ENCODE measurements at places on chromosomes 5 and 9.

DNA sequence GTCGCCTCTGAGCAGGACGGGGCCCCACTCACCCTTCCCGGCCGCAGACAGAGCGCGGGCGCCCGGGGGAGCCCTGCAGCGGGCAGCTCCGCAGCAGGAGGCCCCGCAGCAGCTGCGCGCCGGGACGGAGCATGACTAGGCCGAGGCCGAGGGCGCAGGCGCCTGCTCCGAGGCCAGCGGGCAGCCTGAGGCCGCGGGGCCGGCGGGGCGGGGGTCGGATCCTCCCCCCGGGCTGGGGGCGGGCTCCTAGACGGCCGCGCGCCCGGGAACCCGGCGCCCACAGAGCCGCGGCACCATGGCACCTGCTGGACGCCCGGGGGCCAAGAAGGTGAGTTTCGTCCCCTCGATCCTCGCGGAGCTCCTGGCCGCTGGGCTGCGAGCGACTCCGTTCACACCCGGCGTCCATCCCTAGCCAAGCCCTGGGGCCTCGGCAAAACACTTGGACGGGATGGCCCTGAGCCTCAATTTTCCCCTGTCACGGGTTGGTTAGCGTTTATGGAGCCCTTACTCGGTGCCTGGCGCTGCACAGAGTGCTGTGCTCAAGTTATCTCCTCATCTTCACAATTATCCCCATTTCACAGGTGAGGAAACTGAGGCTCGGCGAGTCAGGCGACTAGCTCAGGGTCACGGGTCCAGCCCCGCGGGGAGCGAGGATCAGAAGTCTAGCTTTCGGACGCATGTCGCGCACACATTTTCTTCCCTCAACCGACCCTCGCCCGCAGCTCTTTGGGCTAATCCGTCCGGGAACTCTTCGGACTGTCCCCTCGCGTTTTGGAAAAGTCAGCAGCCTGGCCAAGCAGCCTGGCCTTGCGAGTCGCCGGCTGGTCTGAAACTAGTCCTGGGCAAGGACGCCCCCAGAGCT, at the start of the genes BHMT2 and DMGDH:
Gene BHMT2 (plus strand): TSS at position 280 of the 862 bp plus-strand sequence. CDS start 16 bp downstream, at position 296.
Gene DMGDH (minus strand): TSS at position 187 of the 862 bp plus-strand sequence. CDS start 54 bp downstream, at position 133.
- DNase-seq: no peak

DNA sequence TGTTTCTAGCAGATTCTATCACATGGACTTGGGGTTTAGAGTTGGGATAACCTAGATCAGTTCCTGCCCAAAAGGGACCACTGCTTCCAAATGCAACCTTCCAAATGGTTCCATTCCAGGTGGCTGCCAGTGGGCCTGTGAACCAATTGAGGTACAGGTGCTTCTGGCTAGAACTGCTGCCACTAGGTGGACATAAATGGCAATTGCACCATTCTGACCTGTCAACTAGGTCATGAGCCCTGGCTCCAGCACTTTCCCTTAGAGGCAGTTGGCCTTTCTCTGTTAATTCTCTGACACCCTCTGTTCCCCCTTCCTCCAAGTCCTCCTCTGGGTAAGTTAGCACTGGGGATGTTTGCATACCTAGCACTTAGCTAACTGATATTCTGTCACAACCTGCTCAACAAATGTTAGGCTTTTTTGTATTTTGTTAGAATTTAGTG, 16.6 kb upstream of the HEMGN start:
- DNase-seq: peak; percentile 88

DNA sequence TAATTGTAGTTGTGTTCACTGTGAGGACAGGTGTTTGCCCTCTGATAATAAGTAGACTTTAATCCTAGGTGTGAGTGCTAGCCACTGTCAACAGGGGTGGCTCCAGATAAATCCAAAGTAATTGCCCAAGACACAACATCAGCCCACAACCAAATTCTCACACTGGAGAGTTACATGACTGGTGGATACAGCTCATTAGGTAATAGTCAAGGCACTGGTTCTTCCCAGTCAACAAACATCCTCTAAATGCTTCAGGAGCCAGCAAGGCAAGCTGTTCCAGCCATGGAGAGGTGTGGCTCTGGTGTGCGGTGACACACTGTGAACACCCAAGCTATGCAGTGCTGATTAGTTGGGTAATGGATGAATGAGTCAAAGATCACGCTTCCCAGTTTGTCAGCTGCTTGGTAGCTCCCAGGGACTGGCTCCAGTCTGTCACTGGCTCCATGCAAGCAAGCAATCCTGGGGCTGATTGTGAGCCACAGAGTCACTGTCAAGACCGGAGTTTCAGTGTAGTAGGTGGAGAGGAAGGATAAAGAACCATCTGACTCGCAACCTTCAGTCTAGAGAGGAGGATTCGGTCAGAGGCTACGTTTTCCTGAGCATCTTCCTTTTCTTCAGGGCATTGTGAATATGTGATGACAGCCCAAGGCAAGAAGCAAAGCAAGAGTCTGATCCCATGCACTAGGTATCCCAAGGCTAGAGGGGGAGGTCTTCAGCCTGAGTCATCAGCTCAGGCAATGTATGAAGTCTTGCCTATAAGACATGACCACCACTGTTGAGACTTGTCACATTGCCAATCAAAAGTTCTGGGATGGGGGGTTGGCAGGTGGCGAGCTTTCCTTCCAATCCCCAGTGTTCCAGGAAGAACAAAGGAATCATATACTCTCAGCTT, 63.1 kb downstream of the UGCG start:
- DNase-seq: no peak

DNA sequence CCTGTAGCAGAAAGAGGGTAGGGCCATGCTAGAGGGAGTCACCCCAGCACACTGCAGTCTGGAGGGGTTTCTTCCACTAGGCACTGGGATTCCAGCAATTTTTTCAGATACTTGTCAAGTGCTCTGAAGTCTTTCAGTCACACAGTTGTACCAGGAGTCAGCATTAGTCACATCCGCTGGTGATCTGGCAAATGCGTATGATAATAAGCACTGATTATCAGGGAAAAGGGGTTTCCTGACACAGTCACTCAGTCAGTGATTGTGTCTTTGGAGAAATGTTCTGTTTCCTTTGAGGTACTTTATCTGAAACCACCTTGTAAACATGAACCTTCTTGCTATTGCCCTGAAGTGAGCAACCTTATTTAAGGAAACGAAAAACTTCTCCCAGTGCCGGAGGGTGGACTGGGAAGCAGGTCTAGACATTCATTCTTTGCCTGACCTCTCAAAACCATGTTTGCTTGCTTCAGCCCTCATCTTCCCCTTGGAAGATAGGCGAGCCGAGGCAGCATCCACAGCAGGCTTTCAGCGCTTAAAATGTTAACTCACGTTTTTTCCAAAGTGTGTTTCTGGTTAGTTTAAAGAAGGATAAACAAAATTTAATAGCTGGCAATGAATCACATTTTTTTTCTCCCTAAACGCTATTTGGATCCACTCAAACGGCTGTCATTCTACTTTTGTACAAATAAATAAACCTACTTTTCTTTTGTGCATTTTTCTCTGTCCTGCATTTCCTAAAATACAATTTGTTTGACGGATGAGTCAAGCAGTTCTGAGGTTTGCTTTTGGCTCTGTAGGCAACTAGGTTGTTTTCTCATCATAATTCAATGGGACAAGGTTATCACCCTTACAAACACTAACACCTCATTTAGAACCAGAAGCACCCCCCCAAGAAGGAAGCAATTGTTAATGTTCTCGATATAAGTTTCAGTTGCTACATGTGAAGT, 77.7 kb downstream of the FOXD1 start:
- DNase-seq: no peak

GRCh38 chr5:178328826-178329730, 96.5 kb upstream of the PHYKPL start:
- DNase-seq: no peak

GRCh38 chr5:94498199-94498598, 120.2 kb downstream of the KIAA0825 start:
- DNase-seq: no peak

- no peak for DNase-seq
These were observed 1072.1 kb upstream of the WWC1 start for GRCh38 chr5:167219298-167219697.

DNA sequence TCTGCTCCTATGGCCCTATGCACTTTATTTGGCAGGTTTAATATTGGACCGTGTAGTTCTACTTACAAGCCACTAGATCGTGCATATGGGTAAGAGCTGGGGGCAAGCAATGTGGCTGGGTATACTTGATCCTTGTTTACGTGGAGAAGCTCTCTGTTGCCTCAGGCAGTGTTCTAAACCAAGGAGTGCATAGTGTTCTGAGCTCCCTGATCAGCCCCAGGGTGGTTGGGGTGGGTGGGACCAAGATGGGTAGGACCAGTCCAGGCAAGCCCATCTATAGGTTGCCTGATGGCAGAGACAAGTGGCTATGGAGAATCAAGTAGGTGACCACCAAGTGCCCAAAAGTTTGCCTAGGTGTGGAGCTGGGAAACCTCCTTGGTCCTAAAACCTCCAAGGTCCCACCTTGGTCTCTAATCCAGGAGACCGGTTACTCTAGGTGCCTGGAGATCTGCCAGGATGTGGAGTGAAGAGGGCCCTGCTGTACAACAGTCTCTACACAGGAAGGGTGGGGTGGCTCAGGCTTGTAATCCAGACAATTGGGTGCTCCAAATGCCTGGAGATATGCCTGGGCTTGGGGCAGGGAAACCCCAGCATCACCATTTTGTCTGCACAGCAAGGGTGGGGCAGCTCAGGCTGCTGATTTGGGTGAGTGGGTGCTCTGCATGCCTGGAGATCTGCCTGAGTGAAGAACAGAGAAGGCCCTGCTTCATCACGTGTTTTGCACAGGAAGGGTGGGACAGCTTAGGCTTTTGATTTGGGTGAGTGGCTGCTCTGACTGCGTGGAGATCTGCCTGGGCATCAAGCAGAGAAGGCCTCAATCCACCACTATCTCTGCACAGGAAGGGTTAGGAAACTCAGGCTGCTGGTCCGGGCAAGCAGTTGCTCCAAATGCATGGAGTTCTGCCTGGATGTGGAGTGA, 659.8 kb downstream of the TLE4 start:
- DNase-seq: no peak

DNA sequence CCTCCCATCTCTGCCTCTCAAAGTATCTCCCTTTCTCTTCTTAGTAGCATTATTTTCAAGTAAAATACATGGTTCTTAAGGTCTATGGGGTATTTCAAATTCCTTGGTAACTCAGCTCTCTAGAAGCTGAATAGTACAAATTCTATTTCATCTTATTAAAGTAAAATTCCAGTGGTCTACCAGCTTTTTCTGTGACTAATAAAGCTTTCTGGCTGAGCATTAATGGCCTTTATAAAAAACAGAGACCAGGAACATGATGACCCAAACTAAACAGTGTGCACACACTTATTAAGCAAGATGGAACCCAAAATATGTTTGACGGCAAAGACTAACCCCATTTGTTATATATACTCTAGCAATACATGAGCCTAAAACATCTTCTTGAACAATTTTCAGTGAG, 142.6 kb downstream of the OR2K2 start:
- no peak for DNase-seq

DNA sequence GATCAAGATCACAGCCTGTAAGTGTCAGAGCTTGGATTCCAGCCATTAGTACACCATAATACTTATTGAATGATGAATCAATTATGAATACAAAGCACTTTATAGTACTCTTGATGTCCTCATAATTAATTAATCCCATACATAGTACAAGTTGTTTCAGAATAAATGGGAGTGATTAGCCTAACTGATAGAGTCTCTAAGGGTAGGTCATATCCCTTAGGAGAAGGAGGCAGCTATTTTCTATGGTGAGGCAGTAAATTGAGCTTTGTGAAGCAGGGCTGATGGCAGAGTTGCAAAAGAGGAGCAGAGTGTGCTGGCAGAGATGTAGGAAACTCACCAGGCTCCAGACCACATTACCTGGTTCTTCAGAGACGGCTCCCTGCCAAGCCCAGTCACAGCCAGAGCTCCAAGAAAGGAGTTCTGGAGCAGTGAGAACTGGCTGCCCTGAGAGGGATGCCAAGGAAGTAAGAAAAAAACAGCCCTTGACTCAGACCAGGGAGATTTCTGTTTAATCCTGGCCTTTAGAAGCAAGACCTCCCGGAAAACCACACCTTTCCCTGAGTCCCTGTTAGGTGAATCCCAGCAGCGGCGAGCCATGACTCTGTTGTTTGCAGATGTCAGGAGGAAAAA, 112.9 kb downstream of the SH3TC2 start:
- no peak for DNase-seq

- DNase-seq: no peak
These were observed 46.4 kb upstream of the EDIL3 start for GRCh38 chr5:84430863-84431663.

GRCh38 chr9:99827244-99827643, 5.6 kb downstream of the NR4A3 start:
- no peak for DNase-seq

DNA sequence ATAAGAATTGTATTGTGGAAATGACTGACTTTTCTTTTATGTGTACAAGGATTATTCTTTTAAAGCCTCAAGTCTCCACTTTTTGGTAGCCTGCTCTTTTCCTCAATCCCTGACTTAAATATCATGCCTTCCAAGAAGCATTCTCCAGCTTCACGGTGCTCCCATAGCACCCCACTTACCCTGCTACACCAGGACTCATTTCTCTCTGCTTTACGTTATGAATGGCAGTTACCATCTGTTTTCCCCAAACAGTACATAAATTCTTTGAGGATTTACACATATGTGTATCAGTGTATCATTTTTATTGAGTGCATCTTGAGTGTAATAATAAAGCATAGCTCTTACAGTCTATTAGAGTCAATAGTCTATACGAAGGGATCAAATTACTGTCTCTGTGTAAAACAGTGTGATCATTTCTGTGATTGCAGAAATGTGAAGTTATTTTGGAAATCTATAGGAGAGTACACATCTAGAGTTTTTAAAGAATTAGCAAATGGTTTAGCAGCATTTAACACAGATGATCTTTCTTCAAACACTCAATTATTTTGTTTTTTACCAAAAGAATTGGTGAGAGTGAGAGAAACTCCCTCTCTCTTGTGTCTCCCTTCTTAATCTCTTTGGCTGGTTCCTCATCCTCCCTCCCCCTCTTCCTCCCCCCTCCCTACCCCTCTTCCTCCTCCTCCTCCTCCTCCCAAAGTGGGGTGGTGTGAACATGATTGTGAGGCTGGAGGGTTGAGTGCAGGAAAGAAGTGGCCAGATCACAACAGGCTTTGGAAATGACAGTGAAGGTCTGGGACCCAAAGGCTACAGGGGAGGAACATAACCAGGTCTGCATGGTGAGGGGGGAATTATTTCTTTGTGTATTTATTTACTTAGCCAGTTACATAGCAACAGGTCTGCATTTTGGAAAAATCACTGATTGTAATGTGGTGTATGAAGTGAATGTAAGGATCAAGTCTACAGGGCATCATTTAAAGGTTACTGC, 27.6 kb upstream of the ECM2 start:
- DNase-seq: no peak

GRCh38 chr5:83450183-83450966, 21.2 kb upstream of the VCAN start:
- no peak for DNase-seq

GRCh38 chr9:81242866-81243265, 446.5 kb downstream of the TLE1 start:
- DNase-seq: no peak

All from MM.1S (cell line).